ENCODE measurements at places on chromosomes 5 and 9.

- DNase-seq, result no peak
Observed at GRCh38 chr9:102778746-102779145, 216.4 kb upstream of the CYLC2 start.

DNA sequence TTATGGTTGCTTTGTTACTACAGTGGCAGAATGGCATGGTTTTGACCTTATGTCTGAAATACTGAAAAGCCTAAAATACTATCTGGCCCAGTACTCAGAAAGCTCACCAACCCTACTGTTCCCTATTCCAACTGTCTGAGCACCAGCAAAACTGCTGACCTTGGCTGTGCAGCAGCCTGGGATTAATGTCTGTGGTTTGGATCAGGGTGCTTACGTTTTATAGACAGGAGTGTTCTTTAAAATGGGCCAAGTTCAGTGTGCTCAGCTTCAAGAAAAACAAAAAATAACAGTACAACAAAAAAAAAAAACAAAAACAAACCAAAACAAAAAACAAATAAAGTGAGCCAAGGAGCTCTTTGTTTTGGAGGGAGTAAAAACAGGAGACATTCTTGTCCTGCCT, 36.4 kb downstream of the SLC28A3 start:
- no peak for DNase-seq

DNA sequence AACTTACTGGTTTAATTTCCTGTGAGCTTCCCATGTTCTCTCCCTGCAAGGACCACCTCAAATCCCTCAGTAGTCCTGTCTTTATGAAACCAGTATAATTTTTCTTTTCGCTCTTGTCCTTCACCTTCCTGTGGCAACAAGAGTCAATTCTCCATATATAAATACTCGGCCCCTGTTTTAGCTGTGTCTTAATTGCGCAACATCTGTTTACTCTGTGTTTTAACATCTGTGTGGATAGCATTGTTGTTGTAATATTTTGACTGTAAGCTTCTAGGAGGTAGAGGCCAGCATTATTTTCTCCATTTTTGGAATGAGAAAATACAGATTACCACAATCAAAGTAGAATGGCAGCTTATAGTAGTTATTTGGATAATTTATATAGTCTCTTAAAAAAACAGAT, 30.2 kb upstream of the CDKN2B start:
- DNase-seq, result no peak

DNA sequence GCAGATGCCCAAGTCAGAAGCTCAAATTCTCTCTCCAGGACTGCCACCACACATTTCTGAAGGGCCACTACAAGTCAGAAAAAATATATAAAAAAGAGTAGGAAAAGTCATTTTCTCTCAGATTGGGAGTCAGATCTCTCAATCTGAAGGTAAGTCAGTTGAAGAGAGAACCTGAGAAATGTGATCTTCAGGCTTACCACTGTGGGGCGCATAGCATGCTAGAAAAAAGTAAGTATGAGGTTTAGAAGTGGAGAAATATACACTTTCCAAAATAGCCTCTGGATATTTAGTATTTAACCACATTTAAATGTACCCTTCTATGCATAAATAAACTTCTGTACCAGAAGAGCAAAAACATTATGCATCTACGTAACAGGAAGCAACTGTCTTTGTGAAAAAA, 800.7 kb upstream of the CTNND2 start:
- DNase-seq, result no peak

- no peak for DNase-seq
Observed at GRCh38 chr9:134691695-134692572, 50.3 kb downstream of the COL5A1 start.
